ENCODE measurements at places on chromosomes 6 and 20.

- DNase-seq = peak; percentile 80
These were observed 81.1 kb downstream of the PRDM1 start for GRCh38 chr6:106167096-106167814.

DNA sequence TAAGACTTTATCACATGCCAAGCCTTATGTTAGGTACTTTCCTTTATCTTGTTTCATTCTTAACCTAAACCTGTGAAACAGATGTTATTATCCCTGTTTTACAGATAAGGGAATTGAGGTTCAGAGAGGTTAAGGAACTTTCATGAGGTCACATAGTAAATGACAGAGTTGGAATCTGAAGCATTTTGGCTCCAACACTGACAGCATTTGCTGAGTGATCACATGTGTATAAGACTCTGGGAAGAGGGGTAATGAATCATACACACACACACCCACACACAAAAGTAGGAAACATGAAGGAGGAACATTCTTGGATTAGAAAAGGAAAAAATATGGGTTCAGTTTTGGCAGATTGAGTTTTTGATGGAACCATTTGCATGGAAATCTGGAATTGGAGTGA, 212.5 kb downstream of the GJA1 start:
- no peak for DNase-seq

DNA sequence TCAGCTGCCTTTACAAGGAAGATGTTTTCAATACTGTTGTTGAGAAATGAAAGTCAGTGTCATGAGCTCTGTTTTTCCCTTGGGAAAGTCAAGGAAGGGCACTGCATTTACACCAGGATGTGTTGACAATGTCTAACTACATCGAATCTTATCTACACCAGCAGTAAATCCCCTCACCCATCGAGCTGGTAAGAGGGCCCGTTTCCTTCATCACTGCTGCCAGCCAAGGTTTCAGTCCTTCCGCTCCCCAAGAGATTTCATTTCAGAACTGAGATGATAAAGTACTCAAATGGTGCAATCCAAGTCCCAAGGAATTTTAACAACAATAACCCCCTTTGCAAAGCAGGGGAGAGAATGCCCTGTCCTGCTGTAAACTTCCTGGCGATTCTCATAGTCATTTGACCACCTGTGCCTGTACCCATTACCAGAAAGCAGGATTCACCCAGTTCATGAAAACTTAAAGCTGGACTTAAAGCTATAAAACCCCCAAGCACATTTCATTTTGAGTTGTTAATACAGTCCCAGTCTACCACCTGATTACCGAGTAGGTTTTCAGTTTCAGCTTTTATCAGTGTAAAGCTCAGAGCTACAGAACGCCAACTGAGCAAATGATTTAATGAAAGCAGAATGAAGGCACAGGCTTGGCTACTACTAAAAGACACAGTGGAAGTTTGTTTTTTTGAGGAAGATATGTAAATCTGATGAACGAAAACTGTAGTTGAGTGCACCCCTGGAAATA, 122.5 kb upstream of the TAB2 start:
- no peak for DNase-seq

DNA sequence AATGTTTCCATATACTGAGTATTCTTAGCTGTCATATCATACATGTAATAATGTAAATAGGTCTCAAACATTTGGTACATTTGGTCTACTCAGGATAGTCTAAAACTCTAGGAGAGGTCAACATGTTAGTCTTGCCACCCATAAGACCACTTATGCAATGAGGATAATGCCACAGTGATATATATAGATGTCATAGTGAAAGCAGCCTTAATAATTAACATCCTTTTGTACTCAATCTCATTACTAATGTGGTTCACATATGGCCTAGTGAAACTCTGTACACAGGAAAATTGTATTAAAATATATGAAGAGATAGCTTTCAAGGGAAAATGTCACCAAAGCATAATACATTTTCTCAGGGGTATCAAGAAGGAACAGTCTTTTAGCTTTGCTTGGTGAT, 577.9 kb downstream of the TFAP2B start:
- DNase-seq = no peak

DNA sequence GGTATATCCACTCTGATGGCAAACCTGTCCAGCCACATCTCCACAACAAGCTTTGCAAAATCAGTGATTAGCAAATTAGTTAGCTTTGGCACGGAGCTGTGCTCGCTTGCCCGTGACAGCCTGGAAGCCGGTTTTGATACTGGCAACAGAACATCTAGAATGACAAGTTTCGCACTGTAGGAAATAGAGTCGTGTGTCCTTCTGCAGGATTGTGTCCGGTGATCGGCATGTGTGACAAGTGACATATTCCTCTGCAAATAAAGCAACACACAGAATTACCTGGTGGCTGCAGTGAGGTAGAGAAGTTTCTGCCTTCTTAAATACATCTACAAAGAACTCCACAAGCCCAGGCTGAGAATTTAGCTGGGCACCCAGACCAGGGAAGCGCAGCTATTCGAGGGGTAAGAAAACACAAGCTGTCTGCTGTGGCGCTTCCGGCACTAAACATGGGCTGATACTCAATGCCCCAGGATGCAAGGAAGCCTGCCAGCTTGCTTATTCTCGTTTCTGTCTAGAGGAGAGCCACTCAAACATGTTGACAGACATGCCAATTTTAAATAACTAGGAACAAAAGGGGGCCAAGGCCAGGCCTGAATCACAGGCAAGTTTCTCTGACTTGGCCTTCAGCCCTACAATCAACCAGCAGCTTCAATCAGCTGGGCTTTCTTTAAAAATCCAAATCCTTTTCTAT, 22.2 kb downstream of the EIF2S2 start:
- no peak for DNase-seq

DNA sequence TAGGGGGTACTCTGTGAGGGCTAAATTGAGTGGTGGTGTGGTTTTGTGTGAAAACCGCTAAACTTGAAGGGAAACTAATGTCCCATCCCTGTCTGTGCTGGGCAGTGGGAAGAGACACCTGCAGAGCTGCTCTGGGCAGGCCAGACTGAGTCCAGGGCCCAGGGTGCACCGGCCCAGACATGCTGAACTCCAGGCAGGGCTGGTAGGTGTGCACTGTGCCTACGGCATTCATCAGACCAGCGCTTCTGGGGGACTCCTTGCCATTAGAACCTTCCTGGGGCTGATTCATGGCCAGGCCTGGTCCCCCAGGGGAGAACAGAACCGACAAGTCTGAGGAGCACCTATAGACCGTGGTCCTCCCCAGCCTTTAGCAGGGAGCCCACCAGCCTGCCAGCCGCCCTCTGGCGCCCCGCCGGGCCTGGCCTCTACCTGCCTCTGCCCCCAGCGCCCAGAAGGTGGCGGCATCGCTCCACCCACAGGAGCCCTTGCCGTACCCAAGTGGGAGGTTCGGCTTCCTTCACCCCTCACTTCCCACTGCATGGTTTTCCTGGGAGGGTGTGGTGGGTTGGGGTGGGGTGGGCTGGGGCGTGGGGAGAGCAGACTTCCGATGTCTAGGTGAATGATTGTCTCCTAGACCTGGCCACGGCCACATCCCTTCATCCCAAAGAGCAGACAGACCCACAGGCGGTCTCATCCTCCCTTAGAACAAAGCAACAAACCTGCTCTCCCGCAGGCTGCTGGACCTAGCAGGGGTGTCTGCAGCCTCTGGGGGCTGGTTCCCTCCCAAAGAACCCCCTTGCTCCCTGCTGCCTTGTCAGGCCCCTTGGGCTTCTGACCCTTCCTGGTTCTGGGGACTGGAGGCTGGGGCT, 15.5 kb downstream of the CCDC167 start:
- peak; percentile 60 for DNase-seq

GRCh38 chr20:1815502-1816085, 79.6 kb upstream of the SIRPA start:
- no peak for DNase-seq

DNA sequence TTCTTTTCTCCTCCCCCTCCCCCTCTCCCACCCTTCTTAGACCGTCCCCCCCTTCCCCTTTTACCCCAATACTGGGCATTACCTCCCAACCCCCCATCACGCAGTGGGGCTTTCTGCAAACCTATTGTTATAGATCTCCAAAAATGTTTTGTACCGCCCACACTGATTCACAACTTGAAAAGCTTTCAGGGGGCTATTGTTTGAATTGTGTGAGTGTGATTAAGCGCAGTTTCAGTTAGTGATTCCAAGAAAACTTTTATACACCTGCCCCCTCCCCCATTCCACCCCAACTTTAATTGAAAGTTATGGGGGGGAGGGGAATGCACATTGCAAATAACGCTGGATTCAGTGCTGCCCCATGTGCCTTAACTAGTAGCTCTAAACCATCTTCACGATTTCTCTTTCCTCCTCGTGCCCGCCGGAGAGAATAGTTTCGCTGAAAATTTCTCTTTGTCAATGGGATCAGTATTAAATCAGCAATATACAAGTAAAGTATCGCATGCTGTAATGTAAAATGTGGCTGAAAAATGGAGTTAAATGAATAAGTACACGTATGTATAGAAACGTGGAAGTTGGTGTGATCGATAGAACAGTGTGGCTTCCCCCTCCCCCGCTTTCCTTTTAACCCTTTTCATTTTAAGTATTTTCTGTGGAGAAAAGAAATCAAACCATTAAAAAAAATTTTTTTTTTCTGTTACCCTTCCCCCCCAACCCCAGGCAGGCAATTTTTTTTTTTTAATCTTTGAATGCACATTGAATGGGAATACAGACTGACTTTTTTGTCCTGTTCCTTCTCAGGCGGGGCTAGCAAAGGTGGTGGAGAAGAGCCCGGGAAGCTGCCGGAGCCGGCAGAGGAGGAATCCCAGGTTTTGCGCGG, 632 bp downstream of the LIN28B start:
- DNase-seq = no peak

DNA sequence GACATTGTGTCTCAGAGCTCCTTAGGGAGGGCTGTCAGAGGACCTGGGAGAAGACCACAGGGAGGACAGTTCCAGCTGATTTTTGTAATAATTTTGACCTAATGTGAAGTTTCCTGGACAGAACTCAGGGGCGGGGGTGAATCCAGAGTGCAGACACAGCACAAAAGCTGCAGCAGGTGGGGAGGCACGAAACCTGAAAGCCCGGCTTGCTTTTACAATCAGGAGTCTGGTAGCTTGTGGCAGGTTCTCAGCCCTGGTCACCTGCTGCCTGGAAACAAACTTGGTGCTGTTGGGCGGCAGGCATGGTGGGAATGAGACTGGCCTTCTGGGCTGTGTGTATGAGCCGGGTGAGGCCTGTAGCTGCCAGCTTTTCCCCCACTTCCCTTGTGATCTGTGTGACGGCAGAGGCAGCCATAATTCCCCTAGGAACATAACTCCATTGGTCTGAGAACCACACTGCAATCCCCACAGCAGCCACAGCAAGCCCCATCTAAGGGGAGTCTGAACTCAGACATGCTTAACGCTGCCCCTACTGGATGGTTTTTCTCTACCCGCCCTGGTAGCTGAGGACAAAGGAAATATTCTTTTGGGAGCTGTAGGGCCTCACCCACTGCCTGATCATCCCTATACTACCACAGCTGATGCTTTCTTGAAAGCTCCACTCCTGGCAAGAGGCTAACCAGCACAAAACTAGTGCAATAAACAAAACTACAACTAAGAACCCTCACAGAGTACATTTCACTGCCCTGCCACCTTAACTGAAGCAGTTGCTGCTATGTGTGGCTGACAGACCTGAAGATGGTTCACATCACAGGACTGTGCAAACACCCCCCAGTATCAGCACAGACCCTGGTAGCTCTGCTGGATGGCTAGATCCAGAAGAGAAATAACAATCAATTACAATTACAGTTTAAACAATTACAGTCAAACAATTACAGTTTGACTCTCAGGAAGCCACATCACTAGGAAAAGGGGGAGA, 1055.1 kb upstream of the GJE1 start:
- no peak for DNase-seq

Data from GM06990 (cell line).